ACHN (cell line): ENCODE measurements at places on chromosomes 12 and 14.

DNA sequence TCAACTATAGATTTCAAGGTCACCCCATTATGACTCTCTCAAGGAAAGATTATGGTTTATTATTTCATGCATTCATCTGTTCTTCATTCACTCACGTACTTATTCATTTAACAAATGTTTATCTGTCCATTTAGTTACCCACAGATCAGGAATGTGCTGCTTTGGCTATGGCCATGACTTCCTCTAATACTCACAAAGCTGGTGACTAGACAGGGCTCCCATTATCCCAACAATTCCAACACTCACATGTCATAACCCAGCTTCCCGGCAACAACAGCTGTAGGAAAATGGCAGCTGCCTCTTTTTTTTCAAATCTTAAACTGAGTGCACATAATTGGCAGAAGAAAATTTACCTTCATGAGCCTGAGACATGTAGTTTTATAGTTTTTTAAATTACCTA is 190.8 kb upstream of the CCDC196 start:
- no peak for DNase-seq

GRCh38 chr12:25194214-25194613 is 746 bp downstream of the DNAI7 start:
- DNase-seq: no peak

- DNase-seq: peak; percentile 94
Observed at GRCh38 chr14:68695326-68695768, 97.5 kb downstream of the ZFP36L1 start.

DNA sequence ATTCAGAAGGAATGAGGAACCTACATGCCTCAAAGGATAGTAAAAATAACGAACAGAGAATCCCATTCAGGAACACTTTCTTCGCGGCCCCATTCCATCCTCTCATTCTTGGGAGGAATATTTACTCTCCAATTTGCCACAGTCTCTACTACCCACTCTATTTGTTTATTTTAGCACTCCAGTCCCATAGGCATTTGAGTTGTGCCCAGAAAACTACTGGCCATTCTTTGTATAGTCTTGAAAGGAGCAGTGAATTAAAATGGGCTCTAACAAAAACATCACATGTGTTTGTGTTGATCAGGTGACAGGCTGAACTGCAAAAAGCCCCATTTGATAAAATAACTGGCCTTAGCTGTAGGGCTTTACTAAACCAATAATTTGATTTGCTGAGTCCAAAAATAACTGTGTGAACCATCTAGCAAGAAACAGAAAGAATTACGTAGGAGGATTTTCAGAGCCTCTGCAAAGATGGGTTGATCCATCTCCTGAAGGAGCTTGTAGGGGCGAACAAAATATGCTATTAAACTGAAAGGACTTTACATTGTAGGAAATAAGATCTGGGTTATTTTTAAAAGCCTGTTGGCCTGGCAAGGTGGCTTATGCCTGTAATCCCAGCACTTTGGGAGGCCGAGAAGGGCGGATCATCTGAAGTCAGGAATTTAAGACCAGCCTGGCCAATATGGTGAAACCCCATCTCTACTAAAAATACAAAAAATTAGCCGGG is 142.3 kb upstream of the CPNE8 start:
- DNase-seq: no peak

GRCh38 chr12:115452751-115453281 is 768.8 kb upstream of the TBX3 start:
- no peak for DNase-seq

- no peak for DNase-seq
Observed at GRCh38 chr14:28773861-28774691, 7.5 kb downstream of the FOXG1 start.

- DNase-seq: no peak
Observed at GRCh38 chr12:122049827-122050226, 28.1 kb downstream of the BCL7A start.

DNA sequence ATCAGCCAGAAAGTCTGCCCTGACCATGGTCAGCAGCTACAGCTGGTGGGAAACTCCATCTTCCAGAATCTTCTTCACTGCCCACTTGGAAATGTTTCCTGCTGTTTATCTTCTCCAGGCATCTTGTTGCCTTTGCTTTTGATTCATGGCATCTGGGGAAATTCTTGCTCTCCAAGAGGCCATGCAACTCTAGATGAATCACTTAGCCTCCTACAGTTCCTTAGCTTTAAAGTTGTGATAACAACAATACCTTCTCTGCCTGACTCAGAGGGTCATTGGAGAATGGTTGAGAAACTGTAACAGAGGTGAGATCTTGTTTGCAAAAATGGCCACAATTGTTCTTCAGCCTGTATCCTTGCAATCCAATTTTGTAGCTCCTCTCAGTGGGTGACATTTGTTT is 121.0 kb upstream of the VRK1 start:
- DNase-seq: no peak

DNA sequence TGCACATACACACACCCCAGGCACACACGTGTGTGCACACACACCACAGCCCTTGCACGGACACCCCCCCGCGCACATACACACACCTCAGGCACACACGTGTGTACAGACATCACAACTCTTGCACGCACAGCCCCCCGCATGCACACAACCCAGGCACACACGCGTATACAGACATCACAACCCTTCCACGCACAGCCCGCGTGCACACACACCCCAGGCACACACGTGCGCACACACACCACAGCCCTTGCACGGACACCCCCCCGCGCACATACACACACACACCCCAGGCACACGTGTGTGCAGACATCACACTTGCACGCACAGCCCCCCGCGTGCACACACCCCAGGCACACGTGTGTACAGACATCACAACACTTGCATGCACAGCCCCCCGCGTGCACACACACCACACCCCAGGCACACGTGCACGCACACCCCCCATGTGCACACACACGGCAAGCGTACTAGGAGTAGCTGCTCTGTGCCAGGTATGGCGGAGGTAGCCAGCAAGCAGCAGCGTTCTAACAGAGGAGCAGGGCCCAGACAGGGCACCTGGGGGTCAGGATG is 18.2 kb upstream of the ANKLE2 start:
- DNase-seq: no peak
